ENCODE measurements at places on chromosomes 5 and 9.

- no peak for DNase-seq
These were observed 124.2 kb downstream of the WNK2 start for GRCh38 chr9:93308158-93308602.

- no peak for DNase-seq
These were observed 115.6 kb downstream of the PDE8B start for GRCh38 chr5:77325921-77326541.

DNA sequence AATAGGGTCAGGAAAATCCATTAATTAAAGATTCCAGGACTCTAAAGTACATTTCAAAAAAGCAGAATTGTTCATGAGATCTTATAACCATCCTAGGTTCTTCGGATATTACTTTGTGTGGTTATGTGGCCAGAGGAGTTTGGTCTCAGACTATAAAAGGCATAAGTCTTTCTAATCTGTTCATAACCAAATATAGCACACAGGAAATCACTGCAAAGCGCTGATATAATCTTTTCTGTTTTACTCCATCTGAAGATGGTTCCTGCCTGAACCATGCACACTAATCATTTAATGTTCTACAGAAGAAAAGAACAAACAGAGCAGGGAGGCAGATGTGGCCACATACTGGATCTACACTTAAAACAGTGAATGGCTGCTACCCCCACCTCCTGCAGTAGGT is 182.8 kb downstream of the SEMA5A start:
- DNase-seq, result no peak

- no peak for DNase-seq
These were observed 303 bp downstream of the LIFR start for GRCh38 chr5:38556088-38556598.

- no peak for DNase-seq
These were observed 11.4 kb downstream of the ASTN2 start for GRCh38 chr9:117403403-117403811.

- no peak for DNase-seq
These were observed 10.8 kb downstream of the MAPKAP1 start for GRCh38 chr9:125696106-125696647.

GRCh38 chr5:111901296-111901695 is 144.3 kb upstream of the NREP start:
- no peak for DNase-seq

GRCh38 chr5:67536866-67537265 is 340.3 kb upstream of the CD180 start:
- no peak for DNase-seq

DNA sequence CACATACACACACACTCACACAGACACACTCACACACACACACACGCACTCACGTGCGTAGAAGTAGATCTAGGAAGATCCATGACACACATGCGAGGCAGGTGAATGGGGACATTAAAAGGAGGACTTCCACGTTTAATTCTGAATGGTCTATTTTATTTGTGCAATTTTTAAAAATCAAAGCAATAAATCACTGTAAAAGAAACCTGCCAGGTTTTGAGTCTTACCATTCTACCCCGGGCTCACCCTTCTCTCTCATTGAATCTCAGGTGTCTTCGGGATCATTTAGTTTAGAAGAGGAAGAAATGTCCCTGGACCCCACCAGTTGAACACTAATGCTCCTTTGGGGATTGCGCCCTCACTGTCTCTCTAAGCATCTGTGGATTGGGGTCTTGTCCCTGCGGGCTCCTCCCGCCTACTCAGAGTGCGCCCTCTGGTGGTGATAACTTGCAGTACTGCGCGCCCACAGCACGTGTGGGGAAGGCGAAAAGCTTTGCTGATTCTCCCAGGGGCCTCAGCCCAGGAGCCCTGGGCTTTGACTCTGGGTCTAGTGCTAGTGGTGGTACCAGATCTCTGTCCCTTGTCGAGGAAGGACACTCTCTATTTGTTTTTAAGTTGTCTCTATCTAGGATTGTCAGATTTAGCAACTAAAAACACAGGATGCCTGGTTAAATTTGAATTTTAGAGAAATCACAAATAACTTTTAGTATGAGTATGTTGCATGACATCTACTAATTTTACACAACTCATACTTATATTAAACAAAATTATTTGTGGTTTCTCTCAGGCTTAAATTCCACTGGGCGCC is 34.8 kb downstream of the BOD1 start:
- peak; percentile 91 for DNase-seq

DNA sequence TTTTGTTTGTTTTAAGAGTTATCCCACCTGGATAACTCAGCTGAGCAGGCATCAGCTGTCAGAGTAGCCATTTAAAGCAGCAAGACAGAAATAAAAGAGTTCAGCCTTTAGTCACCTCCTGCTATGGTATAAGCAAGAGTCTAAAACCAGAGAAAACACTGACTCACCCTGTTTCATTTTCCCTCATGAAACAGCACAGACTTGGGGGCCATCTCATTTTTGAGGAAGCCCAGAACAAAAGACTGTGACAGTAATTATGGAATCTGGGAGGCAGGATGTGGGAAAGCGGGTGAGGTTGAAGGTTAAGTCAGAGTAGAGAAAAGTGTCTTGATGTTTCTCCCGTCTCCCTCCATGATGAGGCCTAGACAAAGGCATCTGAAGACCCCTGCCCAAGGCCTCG is 90.2 kb upstream of the FAM174A start:
- DNase-seq, result no peak

DNA sequence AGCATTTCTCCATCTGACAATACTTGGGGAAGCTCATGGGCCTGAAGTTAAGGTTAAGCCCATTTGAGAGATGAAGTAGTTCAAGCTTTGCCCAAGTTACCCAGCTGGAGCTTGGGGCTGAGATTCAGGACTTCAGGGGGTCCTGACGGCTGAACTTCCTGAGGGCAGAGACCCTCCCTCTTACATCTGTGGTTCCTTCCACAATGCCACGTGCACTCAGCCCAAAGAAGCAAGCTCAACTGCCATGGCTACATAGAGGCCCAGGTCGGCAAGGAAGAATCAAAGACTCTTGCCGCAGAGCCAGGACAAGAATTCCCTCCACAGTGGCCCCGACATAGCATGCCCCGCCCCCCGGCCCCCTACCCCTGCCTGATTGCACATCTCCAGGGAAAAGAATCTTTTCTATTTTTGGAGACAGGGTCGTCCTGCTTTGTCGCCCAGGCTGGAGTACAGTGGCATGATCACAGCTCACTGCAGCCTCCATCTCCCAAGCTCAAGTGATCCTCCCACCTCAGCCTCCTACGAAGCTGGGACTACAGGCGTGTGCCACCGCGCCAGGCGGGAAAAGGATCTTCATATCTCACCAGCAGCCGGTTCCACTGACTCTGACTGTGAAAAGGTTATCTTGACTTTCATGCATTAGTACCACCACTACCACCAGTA is 9.2 kb downstream of the PHF19 start:
- no peak for DNase-seq

Data from Karpas-422 (cell line).